SJSA1 (cell line): ENCODE measurements at places on chromosomes 6 and 20.

- DNase-seq: no peak
Measured at GRCh38 chr20:48940170-48940569, 18.7 kb downstream of the ARFGEF2 start.

GRCh38 chr6:140379919-140380318, 1005.5 kb upstream of the CITED2 start:
- DNase-seq: no peak

DNA sequence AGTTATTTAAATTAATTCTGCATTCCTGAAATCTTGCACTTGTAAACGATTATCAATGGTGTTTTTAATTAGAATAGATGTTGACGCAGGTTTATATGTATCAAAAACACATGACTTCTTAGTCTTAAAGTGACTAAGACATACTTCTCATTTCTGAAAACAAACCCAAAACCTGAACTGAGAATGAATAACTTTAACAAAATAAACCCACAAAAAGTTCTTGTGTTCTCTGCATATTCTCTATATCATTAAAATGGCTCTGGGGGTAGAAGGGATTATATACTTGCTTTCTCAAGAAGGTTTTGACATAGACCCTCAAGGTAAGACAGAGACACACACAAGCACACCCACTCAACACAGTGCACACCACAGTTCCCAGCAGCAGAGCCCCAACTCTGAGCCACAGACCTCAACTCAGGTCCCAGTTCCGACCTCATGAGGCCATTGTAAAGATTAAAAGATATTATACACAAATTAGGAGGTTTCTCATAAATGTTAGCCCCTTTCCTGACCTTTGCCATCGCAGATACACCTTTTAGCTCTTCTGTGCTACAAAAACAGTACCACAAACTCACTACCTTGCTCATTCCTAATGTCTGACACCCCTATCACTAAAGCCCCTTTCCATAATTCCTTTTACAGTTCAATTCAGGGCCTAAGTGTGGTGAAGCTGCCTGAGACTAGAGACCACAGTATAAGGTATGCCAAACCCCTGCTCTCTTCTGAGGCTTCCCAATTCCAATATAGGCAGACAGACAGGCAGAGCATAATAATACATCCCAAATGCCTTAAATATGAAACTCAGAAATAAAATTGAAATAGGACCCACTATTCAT, 267.8 kb downstream of the PTPRK start:
- no peak for DNase-seq

- no peak for DNase-seq
Measured at GRCh38 chr6:134029495-134030455, 22.6 kb downstream of the SLC2A12 start.
